Left ventricle myocardium inferior (tissue), 1 donor: ENCODE measurements at places on chromosomes 5 and 9.

DNA sequence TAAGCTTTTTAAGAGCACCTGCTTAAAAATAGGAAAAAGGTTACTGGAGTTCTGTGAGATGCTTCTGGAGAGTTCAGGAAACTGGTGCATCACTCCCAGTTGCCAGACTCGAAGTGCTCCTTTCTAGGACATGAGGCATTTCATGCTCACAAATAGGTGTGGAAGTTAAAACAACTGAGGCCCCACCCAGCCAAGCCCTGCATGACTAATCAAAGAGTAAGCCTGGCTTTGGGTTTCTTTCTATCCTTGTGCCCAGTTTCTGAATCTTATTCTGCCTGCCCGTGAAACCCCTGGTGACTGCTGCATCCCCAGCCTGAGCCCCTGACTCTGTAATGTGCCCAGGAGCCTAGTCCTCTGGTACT lies 7.7 kb downstream of the SPINK9 start:
- no peak for DNase-seq
- peaks cover 4% of the 10 kb centered on the region for H3K4me1 ChIP-seq
- no peaks in the 10 kb centered on the region for H3K27me3 ChIP-seq
- H3K27ac ChIP-seq = no peak overlapping the region
- H3K4me3 ChIP-seq = no peak overlapping the region
- no peaks in the 10 kb centered on the region for H3K36me3 ChIP-seq

GRCh38 chr5:95887977-95888376 lies 65.5 kb upstream of the GLRX start:
- H3K4me3 ChIP-seq = no peak overlapping the region
- no peak for DNase-seq
- no peaks in the 10 kb centered on the region for H3K4me1 ChIP-seq
- no peaks in the 10 kb centered on the region for H3K27me3 ChIP-seq
- H3K27ac ChIP-seq = no peak overlapping the region

DNA sequence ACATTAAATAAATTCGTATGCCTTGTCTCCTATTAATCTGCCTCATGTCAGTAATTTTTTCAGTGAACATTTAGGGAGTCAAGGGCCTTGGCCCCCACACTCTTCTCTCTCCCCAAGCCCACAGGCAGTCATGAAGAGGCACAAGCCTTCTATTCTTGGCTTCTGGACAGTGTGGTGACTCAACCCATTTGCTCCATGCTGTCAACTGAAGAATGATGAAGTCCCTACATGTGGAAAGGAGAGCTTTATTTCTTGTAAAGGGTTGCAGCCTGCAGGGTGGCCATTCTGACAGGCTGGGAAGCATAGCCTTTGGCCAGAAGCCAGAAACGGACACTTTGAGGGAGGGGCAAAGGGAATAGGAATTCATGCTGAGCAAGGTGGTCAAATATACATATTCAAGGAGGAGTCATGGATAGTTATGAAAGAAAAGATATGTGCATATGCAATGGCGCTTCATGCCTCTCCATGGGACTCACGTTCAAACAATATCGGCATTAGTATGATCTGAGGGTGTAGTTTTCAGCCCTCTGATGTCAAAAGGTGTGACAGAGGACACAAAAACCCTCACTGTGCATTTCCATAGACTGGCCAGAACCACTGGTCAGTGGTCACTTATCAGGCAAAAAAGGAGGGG lies 31.3 kb downstream of the ANKRA2 start:
- no peak overlapping the region for H3K27ac ChIP-seq
- DNase-seq = no peak
- H3K4me1 ChIP-seq = no peaks in the 10 kb centered on the region
- H3K4me3 ChIP-seq = no peak overlapping the region
- no peaks in the 10 kb centered on the region for H3K36me3 ChIP-seq

DNA sequence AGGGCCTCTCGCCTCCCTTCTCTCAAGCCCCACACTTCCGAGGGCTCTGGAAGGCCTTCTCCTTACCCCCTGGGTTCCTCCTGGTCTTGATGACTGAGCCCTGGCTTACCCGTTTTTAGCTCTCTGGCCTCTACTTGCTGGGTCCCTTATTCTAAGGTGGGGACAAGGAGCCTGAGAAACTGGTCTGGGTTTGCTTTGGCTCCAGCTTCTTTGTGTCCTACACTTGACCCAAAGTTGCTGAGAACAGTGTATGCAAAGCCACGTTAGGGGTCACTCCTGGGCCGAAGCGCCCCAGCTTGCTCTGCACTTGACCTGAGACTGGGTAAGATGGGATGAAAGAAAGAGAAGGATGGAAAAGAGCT lies 788 bp downstream of the ZNF346 start:
- H3K27ac ChIP-seq = peak overlapping the region; percentile 88
- no peaks in the 10 kb centered on the region for H3K27me3 ChIP-seq
- peak overlapping the region; percentile 90 for H3K4me3 ChIP-seq
- peaks cover 37% of the 10 kb centered on the region for H3K4me1 ChIP-seq
- peaks cover 8% of the 10 kb centered on the region for H3K36me3 ChIP-seq

- peak overlapping the region; percentile 69 for H3K27ac ChIP-seq
- H3K27me3 ChIP-seq = no peaks in the 10 kb centered on the region
- no peak for DNase-seq
- no peak overlapping the region for H3K4me3 ChIP-seq
- peaks cover 35% of the 10 kb centered on the region for H3K4me1 ChIP-seq
Measured at GRCh38 chr9:98894171-98894570, 49.5 kb upstream of the COL15A1 start.

- DNase-seq = no peak
- no peak overlapping the region for H3K27ac ChIP-seq
- peaks cover 50% of the 10 kb centered on the region for H3K4me1 ChIP-seq
Measured at GRCh38 chr9:129633207-129633606, 7.2 kb downstream of the NTMT1 start.

- H3K4me3 ChIP-seq = no peak overlapping the region
- no peaks in the 10 kb centered on the region for H3K36me3 ChIP-seq
- DNase-seq = no peak
Measured at GRCh38 chr5:154559398-154560276, 81.6 kb upstream of the HAND1 start.

- H3K4me1 ChIP-seq = no peaks in the 10 kb centered on the region
- H3K36me3 ChIP-seq = peaks cover 4% of the 10 kb centered on the region
- H3K27me3 ChIP-seq = no peaks in the 10 kb centered on the region
- DNase-seq = no peak
- H3K27ac ChIP-seq = no peak within 1 kb of the TSS
Measured at GRCh38 chr9:111794835-111795556, at the start of gene SHOC1. Gene SHOC1, minus strand, starts transcription at chr9:111794937. Its CDS starts 3,519 bp downstream, at chr9:111791418.

- no peak overlapping the region for H3K4me3 ChIP-seq
- peaks cover 9% of the 10 kb centered on the region for H3K4me1 ChIP-seq
- DNase-seq = no peak
- no peaks in the 10 kb centered on the region for H3K36me3 ChIP-seq
- no peaks in the 10 kb centered on the region for H3K27me3 ChIP-seq
- H3K27ac ChIP-seq = peak overlapping the region; percentile 63
Measured at GRCh38 chr5:35160486-35161116, 69.7 kb downstream of the PRLR start.

GRCh38 chr5:76555717-76556116 lies 67.5 kb downstream of the F2RL2 start:
- H3K36me3 ChIP-seq = no peaks in the 10 kb centered on the region
- H3K4me3 ChIP-seq = no peak overlapping the region
- no peak overlapping the region for H3K27ac ChIP-seq

GRCh38 chr9:33125871-33126823 lies 41.0 kb downstream of the B4GALT1 start:
- H3K4me3 ChIP-seq = no peak overlapping the region
- no peaks in the 10 kb centered on the region for H3K27me3 ChIP-seq
- peak overlapping the region; percentile 33 for H3K27ac ChIP-seq
- peaks cover 65% of the 10 kb centered on the region for H3K4me1 ChIP-seq
- no peak for DNase-seq
- H3K36me3 ChIP-seq = peaks cover 55% of the 10 kb centered on the region

- DNase-seq = peak; percentile 81
- no peaks in the 10 kb centered on the region for H3K27me3 ChIP-seq
- H3K36me3 ChIP-seq = no peaks in the 10 kb centered on the region
- no peak overlapping the region for H3K4me3 ChIP-seq
- no peak overlapping the region for H3K27ac ChIP-seq
- no peaks in the 10 kb centered on the region for H3K4me1 ChIP-seq
Measured at GRCh38 chr9:122099271-122099869, 6.3 kb upstream of the TTLL11 start.

DNA sequence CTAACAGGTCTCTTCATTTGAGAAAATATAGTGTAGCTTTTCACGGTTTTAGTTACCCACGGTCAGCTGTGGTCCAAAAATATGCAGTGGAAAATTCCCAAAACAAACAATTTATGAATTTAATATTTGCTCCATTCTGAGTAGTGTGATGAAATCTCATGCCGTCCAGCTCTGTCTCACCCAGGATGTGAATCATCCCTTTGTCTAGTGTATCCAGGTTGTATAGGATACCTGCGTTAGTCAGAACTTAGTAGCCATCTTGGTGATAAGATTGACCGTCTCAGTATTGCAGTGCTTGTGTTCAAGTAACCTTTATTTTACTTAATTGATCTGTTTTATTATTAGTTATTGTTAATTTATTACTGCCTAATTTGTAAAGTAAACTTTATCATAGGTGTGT lies 41.1 kb downstream of the NDUFS4 start:
- DNase-seq = no peak
- H3K27ac ChIP-seq = no peak overlapping the region
- no peaks in the 10 kb centered on the region for H3K27me3 ChIP-seq
- H3K4me3 ChIP-seq = no peak overlapping the region
- H3K4me1 ChIP-seq = peaks cover 35% of the 10 kb centered on the region

- DNase-seq = no peak
- H3K4me1 ChIP-seq = no peaks in the 10 kb centered on the region
- H3K27ac ChIP-seq = no peak overlapping the region
- no peaks in the 10 kb centered on the region for H3K27me3 ChIP-seq
- H3K4me3 ChIP-seq = no peak overlapping the region
Measured at GRCh38 chr5:143241892-143242291, 161.6 kb downstream of the NR3C1 start.

DNA sequence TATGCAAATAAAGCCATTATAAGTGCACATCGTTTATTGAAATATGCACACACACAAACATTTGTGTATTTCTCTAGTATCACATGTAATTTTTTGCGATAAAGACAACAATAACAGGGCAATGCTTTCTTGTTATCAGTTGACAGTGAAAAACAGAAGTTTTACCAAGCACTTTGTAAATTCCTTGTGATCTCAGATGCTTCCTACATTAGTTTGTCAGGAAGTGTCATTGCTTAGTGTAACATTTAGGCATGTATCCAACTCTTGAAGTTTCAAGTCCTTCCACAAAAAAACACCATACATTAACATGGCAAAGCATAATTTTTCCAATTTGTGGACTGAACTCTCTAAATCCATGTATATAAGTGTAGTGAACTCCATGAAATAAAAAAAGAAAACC lies 46.4 kb downstream of the MOCS2 start:
- H3K4me3 ChIP-seq = no peak overlapping the region
- no peak overlapping the region for H3K27ac ChIP-seq
- H3K27me3 ChIP-seq = no peaks in the 10 kb centered on the region
- no peaks in the 10 kb centered on the region for H3K4me1 ChIP-seq
- no peaks in the 10 kb centered on the region for H3K36me3 ChIP-seq

GRCh38 chr5:58043032-58043945 lies 416.6 kb downstream of the PLK2 start:
- no peak for DNase-seq
- H3K27me3 ChIP-seq = no peaks in the 10 kb centered on the region
- H3K4me1 ChIP-seq = peaks cover 29% of the 10 kb centered on the region
- H3K4me3 ChIP-seq = no peak overlapping the region
- peak overlapping the region; percentile 59 for H3K27ac ChIP-seq
- H3K36me3 ChIP-seq = no peaks in the 10 kb centered on the region

GRCh38 chr5:111278858-111279504 lies 54.8 kb downstream of the CAMK4 start:
- H3K4me1 ChIP-seq = no peaks in the 10 kb centered on the region
- H3K36me3 ChIP-seq = no peaks in the 10 kb centered on the region
- H3K4me3 ChIP-seq = no peak overlapping the region
- H3K27me3 ChIP-seq = no peaks in the 10 kb centered on the region

GRCh38 chr5:39513236-39513635 lies 88.5 kb upstream of the DAB2 start:
- H3K36me3 ChIP-seq = no peaks in the 10 kb centered on the region
- DNase-seq = no peak

- H3K36me3 ChIP-seq = peaks cover 22% of the 10 kb centered on the region
- peaks cover 7% of the 10 kb centered on the region for H3K4me1 ChIP-seq
- H3K4me3 ChIP-seq = no peak overlapping the region
- H3K27ac ChIP-seq = no peak overlapping the region
Measured at GRCh38 chr9:137448602-137448962, 7.4 kb upstream of the ENTPD8 start.

- no peaks in the 10 kb centered on the region for H3K36me3 ChIP-seq
- no peaks in the 10 kb centered on the region for H3K27me3 ChIP-seq
- DNase-seq = no peak
- H3K4me1 ChIP-seq = peaks cover 5% of the 10 kb centered on the region
Measured at GRCh38 chr9:100436571-100436970, 9.6 kb downstream of the MSANTD3 start.

- no peaks in the 10 kb centered on the region for H3K36me3 ChIP-seq
- peaks cover 18% of the 10 kb centered on the region for H3K4me1 ChIP-seq
- H3K27me3 ChIP-seq = no peaks in the 10 kb centered on the region
- H3K27ac ChIP-seq = no peak overlapping the region
- H3K4me3 ChIP-seq = no peak overlapping the region
- no peak for DNase-seq
Measured at GRCh38 chr9:13480693-13481092, 201.2 kb upstream of the MPDZ start.

DNA sequence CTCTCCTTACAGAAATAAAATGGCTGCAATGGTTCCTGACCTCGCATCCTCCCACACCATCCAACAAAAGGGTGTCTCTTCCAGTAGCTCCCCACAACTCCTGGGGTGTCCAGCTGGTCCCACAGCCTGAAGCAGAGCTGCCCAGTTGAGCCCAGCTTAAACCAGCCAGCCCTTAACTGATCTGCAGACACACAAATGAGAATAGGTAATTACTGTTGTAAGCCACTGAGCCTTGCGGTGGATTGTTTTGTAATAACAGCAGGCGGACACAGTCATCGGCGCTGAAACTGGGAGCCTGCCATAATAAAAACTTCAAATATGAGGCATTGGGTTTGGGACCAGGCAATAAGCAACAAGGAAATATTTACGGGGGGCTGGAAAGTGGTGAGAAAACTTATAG lies 10.4 kb upstream of the ZBTB43 start:
- no peak overlapping the region for H3K27ac ChIP-seq
- H3K36me3 ChIP-seq = no peaks in the 10 kb centered on the region
- H3K4me3 ChIP-seq = no peak overlapping the region
- H3K4me1 ChIP-seq = no peaks in the 10 kb centered on the region

DNA sequence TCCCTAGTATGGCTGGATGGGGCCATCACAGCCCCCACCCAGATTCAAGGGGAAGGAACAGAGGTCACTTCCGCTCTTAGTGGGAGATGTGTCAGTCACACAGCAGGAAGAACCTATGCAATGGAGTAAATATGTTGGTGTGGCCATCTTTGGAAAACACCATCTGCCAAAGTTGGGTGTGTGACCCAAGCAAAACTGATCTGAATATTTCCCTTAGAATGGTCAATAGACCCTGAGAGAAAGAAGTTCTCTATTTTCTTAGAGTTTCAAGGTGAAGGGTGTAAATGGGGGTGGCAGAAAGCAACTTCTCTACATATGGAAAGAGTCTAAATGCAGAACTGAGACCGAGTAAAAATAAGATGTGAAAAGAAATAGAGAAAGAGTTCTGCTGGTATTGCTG lies 212.7 kb downstream of the ESM1 start:
- no peak for DNase-seq
- H3K27ac ChIP-seq = no peak overlapping the region
- no peaks in the 10 kb centered on the region for H3K27me3 ChIP-seq
